HFFc6 (cell line): ENCODE measurements at places on chromosomes 3 and 15.

- H3K27ac ChIP-seq: no peak overlapping the region
- H3K4me1 ChIP-seq: peaks cover 11% of the 10 kb centered on the region
- H3K4me3 ChIP-seq: no peak overlapping the region
- H3K27me3 ChIP-seq: peaks cover 27% of the 10 kb centered on the region
- DNase-seq: no peak
- H3K36me3 ChIP-seq: no peaks in the 10 kb centered on the region
Measured at GRCh38 chr3:186359078-186359477, 3.0 kb downstream of the DGKG start.

- no peaks in the 10 kb centered on the region; the same call in 1 of the 2 replicates for H3K27me3 ChIP-seq
- no peak overlapping the region for H3K27ac ChIP-seq
- no peak overlapping the region for H3K4me3 ChIP-seq
Measured at GRCh38 chr3:57733790-57734189, 22.3 kb upstream of the SLMAP start.

GRCh38 chr15:53462651-53463050 is 296.8 kb downstream of the WDR72 start:
- H3K27ac ChIP-seq: no peak overlapping the region
- DNase-seq: no peak
- H3K27me3 ChIP-seq: no peaks in the 10 kb centered on the region; the same call in none of the 2 replicates

DNA sequence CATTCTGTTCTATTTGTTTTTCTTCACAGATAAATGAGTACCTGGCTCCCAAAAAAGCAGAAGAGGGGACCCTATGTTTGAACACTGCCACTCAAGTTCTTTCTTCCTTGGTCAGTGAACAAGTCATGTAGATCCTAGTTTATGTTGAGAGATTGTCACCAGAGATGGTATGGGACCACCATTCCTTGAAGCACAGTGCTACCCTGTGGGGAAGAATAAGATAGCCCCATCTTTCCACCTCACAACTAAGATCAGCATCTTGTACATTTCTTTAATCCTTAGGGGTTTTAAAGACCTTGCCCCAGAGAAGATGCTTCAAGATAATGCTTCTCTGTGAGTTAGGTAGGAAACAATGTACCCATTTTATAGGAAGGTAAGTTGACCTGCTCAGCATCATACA is 233.5 kb upstream of the WNT5A start:
- H3K4me1 ChIP-seq: peaks cover 24% of the 10 kb centered on the region
- no peak overlapping the region for H3K4me3 ChIP-seq
- peak; percentile 35 for DNase-seq
- H3K27me3 ChIP-seq: 0 out of 2 replicates have a peak, but pooled peaks cover 8% of the 10 kb centered on the region

- peaks cover 11% of the 10 kb centered on the region for H3K4me1 ChIP-seq
- no peak overlapping the region for H3K27ac ChIP-seq
- H3K36me3 ChIP-seq: peaks cover 2% of the 10 kb centered on the region
- peak; percentile 42 for DNase-seq
Measured at GRCh38 chr15:65189102-65189740, 4.1 kb upstream of the CLPX start.

- peaks cover 3% of the 10 kb centered on the region; the same call in 1 of the 2 replicates for H3K27me3 ChIP-seq
- DNase-seq: peak; percentile 32
- no peaks in the 10 kb centered on the region for H3K36me3 ChIP-seq
- H3K4me1 ChIP-seq: peaks cover 25% of the 10 kb centered on the region
- H3K27ac ChIP-seq: no peak overlapping the region
Measured at GRCh38 chr3:39541917-39542329, 74.4 kb downstream of the MOBP start.

DNA sequence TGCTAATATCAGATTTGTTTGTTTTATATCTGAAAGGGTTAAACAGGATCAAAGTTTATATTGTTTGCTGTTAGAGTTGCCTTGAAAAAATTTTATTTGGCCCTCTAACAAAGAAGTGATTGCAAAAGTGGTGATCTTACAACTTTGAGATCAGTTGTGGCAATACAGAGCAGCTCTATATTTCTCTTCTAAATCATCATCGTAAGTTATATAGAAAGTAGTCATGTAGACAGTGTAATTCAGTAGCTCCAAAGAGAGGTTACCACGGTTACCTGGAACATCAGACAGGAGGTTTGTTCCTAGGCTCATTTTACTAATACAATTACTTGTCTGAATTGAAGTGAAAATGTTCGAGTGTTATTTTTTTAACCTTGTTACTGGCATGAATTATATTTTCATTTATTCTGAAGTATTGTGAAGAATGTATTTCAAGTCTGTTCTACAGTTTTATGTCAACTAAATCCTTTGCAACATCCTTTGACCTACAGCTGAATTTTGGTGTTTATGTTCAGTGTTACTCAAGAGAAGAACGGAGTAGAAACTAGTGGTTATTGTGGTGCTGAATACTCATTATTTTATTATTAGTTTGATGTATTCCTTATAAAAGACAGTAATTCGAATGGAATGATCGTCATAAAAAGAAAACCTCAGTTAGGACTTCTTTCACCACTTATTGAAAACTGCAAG is 214.2 kb downstream of the NAALADL2 start:
- H3K27ac ChIP-seq: no peak overlapping the region
- H3K4me1 ChIP-seq: peaks cover 15% of the 10 kb centered on the region
- DNase-seq: no peak
- H3K4me3 ChIP-seq: no peak overlapping the region
- no peaks in the 10 kb centered on the region for H3K36me3 ChIP-seq

DNA sequence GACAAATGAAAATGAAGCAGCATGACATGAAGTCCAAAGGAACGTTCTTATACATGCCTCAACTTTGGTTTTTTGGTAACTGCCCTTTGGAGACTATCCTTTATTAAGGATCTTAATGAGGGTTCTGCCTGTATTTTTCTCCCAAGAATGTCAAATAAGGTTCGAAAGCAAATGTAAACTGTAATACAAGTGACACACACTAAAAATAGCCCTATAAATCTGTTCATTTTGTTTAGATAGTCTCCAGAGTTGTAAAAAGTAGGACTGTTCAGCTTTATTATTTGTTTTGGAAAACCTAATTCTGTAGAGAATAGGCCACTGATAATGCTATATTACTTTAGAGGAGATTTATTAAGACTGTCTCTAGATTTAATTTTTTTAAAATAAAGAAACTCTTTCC is 80.5 kb upstream of the CDIN1 start:
- no peak overlapping the region; the same call in 1 of the 2 replicates for H3K27ac ChIP-seq
- H3K4me1 ChIP-seq: peaks cover 53% of the 10 kb centered on the region
- DNase-seq: no peak
- H3K36me3 ChIP-seq: no peaks in the 10 kb centered on the region; the same call in 1 of the 2 replicates
- no peaks in the 10 kb centered on the region for H3K27me3 ChIP-seq
- no peak overlapping the region for H3K4me3 ChIP-seq

DNA sequence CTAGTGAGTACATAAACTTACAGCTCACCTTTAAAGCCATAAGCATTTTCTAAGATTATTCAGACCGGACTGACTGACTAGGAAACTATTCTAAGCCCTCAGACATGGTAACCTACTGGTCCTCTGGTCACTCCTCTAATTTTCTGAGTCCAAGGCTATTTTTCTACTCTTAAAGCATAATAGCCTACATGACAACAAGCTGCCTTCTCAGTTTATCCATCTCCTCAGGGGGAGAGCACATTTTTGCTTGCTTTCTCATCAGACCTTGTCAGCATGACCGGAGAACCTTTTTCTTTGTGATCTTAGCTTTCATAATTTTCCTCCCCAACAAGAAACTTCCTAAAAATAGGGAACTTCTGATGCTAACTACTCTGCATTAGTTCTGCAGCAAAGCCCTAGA is 38.4 kb downstream of the UBP1 start:
- peak overlapping the region; percentile 12; the same call in 1 of the 2 replicates for H3K4me3 ChIP-seq
- H3K36me3 ChIP-seq: peaks cover 51% of the 10 kb centered on the region
- H3K4me1 ChIP-seq: peaks cover 37% of the 10 kb centered on the region
- peak; percentile 60 for DNase-seq
- no peaks in the 10 kb centered on the region for H3K27me3 ChIP-seq
- H3K27ac ChIP-seq: peak overlapping the region; percentile 81

- H3K27ac ChIP-seq: no peak overlapping the region
- H3K27me3 ChIP-seq: peaks cover 4% of the 10 kb centered on the region; the same call in 1 of the 2 replicates
- no peak for DNase-seq
Measured at GRCh38 chr15:57883701-57884100, 177.2 kb downstream of the POLR2M start.

DNA sequence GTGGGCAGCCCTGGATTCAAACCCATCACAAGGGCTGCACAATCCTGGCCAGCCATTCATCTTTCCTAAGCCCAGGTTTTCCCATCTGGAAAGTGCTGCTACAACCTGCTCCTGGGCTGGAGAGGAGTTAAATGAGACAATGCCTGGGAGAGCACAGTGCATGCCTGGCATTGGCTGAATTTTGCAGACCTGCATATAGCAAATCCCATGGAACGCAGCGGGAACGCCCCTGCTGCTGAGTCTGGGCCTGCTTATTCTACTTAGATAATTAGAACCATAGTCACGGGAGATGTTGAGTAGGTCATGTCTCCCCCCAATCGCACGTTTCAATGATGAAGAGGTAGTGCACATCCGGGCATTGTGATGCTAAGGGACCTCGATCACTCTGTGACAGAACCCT is 46.6 kb downstream of the ABTB1 start:
- H3K27me3 ChIP-seq: no peaks in the 10 kb centered on the region; the same call in 1 of the 2 replicates
- H3K4me1 ChIP-seq: peaks cover 13% of the 10 kb centered on the region; the same call in 1 of the 2 replicates
- H3K36me3 ChIP-seq: peaks cover 26% of the 10 kb centered on the region
- DNase-seq: no peak
- H3K27ac ChIP-seq: no peak overlapping the region

DNA sequence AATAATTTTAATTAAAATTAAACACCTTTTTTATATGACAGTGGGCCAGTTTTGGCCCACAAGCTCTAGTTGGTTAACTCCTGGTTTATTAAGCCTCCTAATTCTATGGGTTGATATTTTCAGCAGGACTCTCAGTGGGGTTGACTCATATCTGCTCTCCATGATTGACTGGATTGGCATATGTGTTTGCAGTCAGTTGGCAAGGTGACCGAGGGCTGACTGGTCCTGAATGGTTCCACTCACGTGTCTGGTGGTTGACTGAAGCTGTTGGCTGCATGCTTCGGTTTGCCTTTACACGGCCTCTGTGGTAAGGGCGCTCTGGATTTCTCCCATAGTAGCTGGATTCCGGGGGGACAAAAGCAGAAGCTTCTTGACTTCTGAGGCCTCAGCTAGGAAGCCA is 65.3 kb upstream of the ZNF280D start:
- H3K27ac ChIP-seq: no peak overlapping the region
- H3K4me1 ChIP-seq: peaks cover 6% of the 10 kb centered on the region; the same call in 1 of the 2 replicates
- H3K36me3 ChIP-seq: no peaks in the 10 kb centered on the region

DNA sequence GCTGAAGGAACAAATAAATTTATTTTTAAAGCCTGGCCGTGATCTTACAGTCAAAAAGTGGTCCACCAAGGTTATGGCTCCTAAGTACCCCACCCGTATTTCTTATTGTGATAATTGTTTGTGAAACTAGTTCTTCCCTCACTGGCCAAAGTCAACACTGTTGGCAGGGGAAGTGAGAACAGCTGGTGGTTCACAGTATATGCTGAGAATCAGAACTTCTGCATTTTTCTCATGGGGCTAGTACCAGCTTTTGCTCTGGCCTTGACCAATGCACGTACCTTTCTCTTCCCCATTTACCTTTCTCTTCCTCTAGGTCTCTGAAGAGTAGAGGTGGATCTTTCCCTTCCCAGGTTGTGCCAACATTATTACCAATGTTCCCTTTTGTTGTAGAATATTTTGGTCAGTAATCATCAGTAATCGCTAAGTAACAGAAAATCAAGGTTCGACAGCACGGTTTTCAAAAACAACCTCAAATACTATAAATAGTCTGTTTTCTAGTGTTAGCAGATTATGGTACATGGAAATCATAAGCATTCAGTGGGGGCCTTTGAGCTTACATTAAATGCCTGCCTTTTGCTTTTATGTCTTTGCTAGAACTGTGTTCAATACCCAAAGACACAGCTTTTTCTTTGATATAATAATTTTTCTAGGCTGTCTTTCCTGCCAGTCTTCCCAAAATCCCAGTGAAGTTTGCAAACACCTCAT is 268.0 kb downstream of the LPP start:
- H3K27ac ChIP-seq: peak overlapping the region; percentile 78
- peaks cover 65% of the 10 kb centered on the region for H3K36me3 ChIP-seq
- no peaks in the 10 kb centered on the region for H3K27me3 ChIP-seq
- DNase-seq: no peak
- H3K4me1 ChIP-seq: peaks cover 70% of the 10 kb centered on the region
- peak overlapping the region; percentile 60 for H3K4me3 ChIP-seq

- peaks cover 44% of the 10 kb centered on the region for H3K36me3 ChIP-seq
- no peak overlapping the region for H3K27ac ChIP-seq
- H3K27me3 ChIP-seq: no peaks in the 10 kb centered on the region
- H3K4me3 ChIP-seq: no peak overlapping the region
- no peak for DNase-seq
Measured at GRCh38 chr3:142492184-142492583, 44.3 kb upstream of the XRN1 start.

DNA sequence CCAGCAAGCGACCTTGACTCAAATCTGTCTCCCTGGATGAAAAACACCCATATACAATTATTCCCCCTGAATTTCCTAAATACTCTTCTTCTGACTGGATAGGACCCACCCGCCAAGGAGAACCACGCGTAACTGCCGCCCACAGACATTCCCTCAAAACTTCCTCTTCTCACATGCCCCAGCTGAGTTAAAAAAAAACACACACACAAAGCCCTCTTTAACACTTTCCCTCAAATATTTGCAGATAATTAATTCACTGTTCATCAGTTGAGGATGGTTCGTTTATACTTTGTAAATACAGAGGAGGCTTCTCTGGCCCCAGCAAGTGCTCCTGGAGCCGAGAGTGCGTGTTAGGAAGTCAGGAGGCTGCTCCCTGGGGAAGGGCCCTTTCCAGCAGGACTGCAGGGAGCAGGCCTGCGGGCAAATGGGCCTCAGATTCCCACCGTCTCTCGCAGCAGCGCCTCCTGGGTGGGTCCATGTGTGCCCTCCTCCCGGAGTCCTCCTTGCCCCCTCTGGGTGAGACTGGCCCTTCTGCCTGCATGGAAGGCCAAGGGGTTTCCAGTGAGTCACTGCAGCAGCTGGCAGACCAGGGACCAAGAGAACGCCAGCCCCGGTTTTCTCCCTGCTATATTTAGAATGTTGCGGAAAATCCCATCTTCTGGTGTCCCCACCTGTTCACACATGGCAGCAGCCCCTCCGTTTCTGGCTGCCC is 46.8 kb downstream of the MGLL start:
- peaks cover 70% of the 10 kb centered on the region for H3K4me1 ChIP-seq
- H3K27me3 ChIP-seq: peaks cover 1% of the 10 kb centered on the region; the same call in 1 of the 2 replicates
- H3K36me3 ChIP-seq: peaks cover 35% of the 10 kb centered on the region
- DNase-seq: peak; percentile 40

DNA sequence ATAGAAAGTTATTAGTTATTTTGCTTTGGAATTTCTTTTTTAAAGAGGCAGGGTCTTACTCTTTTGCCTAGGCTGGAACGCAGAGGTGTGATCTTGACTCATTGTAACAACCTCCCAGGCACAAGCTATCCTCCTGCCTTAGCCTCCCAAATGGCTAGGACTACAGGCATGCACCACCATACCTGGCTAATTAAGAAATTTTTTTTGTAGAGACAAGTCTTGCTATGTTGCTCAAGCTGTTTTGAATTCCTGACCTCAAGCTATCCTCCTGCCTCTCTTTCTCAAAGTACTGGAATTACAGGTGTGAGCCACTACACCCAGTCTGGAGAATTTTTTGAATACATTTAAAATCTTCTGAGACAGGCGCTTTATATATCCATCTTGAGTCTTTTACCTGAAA is 49.5 kb downstream of the IQGAP1 start:
- H3K36me3 ChIP-seq: peaks cover 28% of the 10 kb centered on the region
- no peaks in the 10 kb centered on the region for H3K27me3 ChIP-seq
- H3K27ac ChIP-seq: no peak overlapping the region
- no peak overlapping the region for H3K4me3 ChIP-seq

- no peaks in the 10 kb centered on the region for H3K36me3 ChIP-seq
- H3K4me3 ChIP-seq: no peak overlapping the region
- no peak overlapping the region for H3K27ac ChIP-seq
- H3K4me1 ChIP-seq: no peaks in the 10 kb centered on the region
- DNase-seq: no peak
Measured at GRCh38 chr3:124206225-124207055, 214.5 kb upstream of the ROPN1 start.

- H3K27ac ChIP-seq: no peak overlapping the region
- no peak overlapping the region for H3K4me3 ChIP-seq
- peaks cover 5% of the 10 kb centered on the region for H3K27me3 ChIP-seq
- H3K36me3 ChIP-seq: no peaks in the 10 kb centered on the region
Measured at GRCh38 chr15:75095594-75095993, 72.2 kb downstream of the PPCDC start.
